ENCODE measurements at places on chromosomes 1 and 21. TPM values are rescaled to one million over a fixed set of nuclear protein-coding genes. Genes with fewer than 3 reads are reported as not detected.
A peak's percentile ranks its signal among the peaks of the same experiment; 100 is the strongest.

The C1orf115 gene
- 8.9 TPM for total RNA-seq

The LCE1B gene
- total RNA-seq = not detected

GRCh38 chr21:43333298-43334062 lies 93.5 kb downstream of the SIK1 start:
- H3K4me3 ChIP-seq = no peak overlapping the region
- H3K4me1 ChIP-seq = peaks cover 7% of the 10 kb centered on the region
- peak; percentile 58 for DNase-seq
- no peak overlapping the region for H3K27ac ChIP-seq
- H3K27me3 ChIP-seq = peaks cover 3% of the 10 kb centered on the region

The MLLT11 gene
- 4.9 TPM for total RNA-seq

DNA sequence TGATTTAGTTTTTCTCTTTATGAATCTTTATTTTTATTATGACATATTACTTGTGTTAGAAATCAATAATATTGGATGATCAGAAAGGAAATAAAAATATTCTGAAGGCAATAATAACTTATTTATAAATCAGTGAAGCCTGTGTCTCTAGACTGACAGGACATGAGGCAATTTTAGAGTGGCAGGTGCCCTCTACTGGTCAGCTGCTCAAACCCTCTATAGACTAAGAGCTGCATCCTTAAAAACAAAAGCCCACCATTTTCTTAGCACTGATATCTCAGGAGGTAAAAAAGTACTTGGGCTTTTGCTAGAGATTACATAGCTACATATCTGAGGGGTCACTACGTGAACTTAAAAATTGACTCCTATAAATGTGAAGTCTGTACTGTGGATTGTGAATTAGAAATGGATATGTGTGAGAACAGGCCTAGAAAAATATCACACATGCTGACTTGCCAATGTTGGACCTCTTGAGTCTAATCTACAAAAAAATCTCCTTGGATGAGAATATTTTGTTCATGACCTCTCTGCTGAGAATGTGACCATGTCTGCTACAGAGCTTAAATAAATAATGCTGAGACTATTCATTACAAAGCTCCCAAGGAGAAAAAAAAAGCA lies 597.9 kb upstream of the ADAMTS5 start:
- H3K4me1 ChIP-seq = peaks cover 9% of the 10 kb centered on the region
- peak; percentile 26 for DNase-seq
- H3K4me3 ChIP-seq = no peak overlapping the region
- no peaks in the 10 kb centered on the region for H3K27me3 ChIP-seq
- H3K27ac ChIP-seq = no peak overlapping the region

The PPCS gene
- total RNA-seq = 32.1 TPM

The PTPRC gene
- 7.0 TPM for total RNA-seq

The ARHGEF16 gene
- total RNA-seq = 0.47 TPM

- no peak for DNase-seq
- no peaks in the 10 kb centered on the region for H3K4me1 ChIP-seq
- no peak overlapping the region for H3K4me3 ChIP-seq
- H3K27me3 ChIP-seq = no peaks in the 10 kb centered on the region
Measured at GRCh38 chr21:18601146-18601545, 197.6 kb upstream of the TMPRSS15 start.

The MXRA8 gene
- total RNA-seq = 10.0 TPM

The SPATA1 gene
- 0.93 TPM for total RNA-seq

The OR2T11 gene
- not detected for total RNA-seq

GRCh38 chr1:84869720-84870119 lies 23.3 kb downstream of the LPAR3 start:
- no peak for DNase-seq
- H3K27me3 ChIP-seq = no peaks in the 10 kb centered on the region
- no peaks in the 10 kb centered on the region for H3K4me1 ChIP-seq
- no peak overlapping the region for H3K27ac ChIP-seq
- H3K4me3 ChIP-seq = no peak overlapping the region

- H3K4me1 ChIP-seq = no peaks in the 10 kb centered on the region
- H3K27me3 ChIP-seq = no peaks in the 10 kb centered on the region
- H3K4me3 ChIP-seq = no peak overlapping the region
- no peaks in the 10 kb centered on the region for H3K36me3 ChIP-seq
- H3K27ac ChIP-seq = no peak overlapping the region
Measured at GRCh38 chr1:210384625-210385024, 55.9 kb downstream of the HHAT start.

- no peak for DNase-seq
- no peaks in the 10 kb centered on the region for H3K36me3 ChIP-seq
- H3K27me3 ChIP-seq = no peaks in the 10 kb centered on the region
- peak overlapping the region; percentile 13 for H3K27ac ChIP-seq
- peak overlapping the region; percentile 58 for H3K4me3 ChIP-seq
Measured at GRCh38 chr1:79004916-79005315, 1.6 kb downstream of the ADGRL4 start.

DNA sequence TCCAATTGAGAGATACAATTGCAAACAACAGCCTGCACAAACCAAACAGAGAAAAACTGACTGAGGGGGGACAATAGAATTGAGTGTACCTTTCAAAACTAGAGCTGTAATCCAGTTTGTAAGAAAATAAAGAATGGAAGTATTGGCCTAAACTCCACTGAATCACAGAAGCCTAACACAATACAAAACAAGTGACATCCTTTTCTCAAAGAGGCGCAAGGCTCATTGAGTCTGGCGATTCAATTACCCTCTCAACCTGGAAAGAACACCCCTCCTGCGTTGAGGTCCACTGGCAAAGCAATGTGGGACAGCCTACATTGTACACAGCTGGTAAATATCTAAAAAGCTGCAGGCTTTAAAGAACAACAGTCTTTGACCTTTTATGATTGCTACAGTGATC lies 182.6 kb downstream of the DPYD start:
- H3K36me3 ChIP-seq = no peaks in the 10 kb centered on the region
- no peak for DNase-seq
- H3K27ac ChIP-seq = no peak overlapping the region
- no peak overlapping the region for H3K4me3 ChIP-seq

The OR2L3 gene
- not detected for total RNA-seq

GRCh38 chr21:14522736-14523135 lies 23.4 kb downstream of the SAMSN1 start:
- no peaks in the 10 kb centered on the region for H3K27me3 ChIP-seq
- DNase-seq = no peak
- peaks cover 2% of the 10 kb centered on the region for H3K4me1 ChIP-seq
- no peak overlapping the region for H3K4me3 ChIP-seq

DNA sequence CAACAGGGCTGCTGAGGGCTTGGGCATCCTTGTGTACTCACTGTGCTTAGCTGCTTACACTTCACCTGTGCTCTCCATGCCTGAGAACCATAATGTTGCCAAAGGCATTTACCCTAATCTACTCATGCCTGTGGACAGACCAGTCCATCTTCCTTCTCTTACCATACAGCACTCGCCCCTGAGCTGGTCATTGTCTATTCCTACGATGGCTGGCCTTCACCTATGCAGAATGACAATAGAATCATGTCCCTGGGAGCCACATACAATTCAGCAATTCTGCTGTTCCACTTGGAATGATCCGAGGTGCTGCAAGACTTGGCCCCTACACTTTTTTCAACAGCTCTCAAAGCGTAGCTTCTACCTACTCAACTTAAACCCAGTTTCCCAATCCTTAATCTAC lies 96.5 kb downstream of the PAPPA2 start:
- H3K4me1 ChIP-seq = no peaks in the 10 kb centered on the region
- no peak overlapping the region for H3K27ac ChIP-seq
- no peak for DNase-seq
- H3K4me3 ChIP-seq = no peak overlapping the region
- no peaks in the 10 kb centered on the region for H3K27me3 ChIP-seq

The KLHDC9 gene
- 4.2 TPM for total RNA-seq

DNA sequence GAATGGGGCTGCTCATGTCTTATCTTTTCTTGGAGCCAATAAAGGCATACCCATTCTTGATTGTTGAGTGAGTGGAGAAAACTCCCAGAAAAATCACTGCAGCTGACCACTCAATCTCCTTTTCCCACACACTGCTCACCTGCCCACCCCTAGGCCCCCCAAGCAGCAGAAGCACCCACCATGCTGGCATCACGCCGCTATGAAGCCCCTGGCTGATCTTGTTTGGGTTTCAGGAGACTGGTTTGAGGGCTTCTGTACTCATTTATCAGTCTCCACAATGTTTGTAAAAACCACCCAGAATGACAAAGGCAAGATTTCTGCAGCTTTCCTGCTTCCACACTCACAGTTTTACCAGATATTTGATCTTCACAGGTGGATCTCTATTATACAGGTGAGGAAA lies 33.5 kb upstream of the ATP2B4 start:
- no peak overlapping the region for H3K27ac ChIP-seq
- no peaks in the 10 kb centered on the region for H3K4me1 ChIP-seq
- no peaks in the 10 kb centered on the region for H3K36me3 ChIP-seq
- DNase-seq = no peak
- H3K27me3 ChIP-seq = no peaks in the 10 kb centered on the region

The CD1E gene
- not detected for total RNA-seq

The PAQR6 gene
- 1.2 TPM for total RNA-seq

DNA sequence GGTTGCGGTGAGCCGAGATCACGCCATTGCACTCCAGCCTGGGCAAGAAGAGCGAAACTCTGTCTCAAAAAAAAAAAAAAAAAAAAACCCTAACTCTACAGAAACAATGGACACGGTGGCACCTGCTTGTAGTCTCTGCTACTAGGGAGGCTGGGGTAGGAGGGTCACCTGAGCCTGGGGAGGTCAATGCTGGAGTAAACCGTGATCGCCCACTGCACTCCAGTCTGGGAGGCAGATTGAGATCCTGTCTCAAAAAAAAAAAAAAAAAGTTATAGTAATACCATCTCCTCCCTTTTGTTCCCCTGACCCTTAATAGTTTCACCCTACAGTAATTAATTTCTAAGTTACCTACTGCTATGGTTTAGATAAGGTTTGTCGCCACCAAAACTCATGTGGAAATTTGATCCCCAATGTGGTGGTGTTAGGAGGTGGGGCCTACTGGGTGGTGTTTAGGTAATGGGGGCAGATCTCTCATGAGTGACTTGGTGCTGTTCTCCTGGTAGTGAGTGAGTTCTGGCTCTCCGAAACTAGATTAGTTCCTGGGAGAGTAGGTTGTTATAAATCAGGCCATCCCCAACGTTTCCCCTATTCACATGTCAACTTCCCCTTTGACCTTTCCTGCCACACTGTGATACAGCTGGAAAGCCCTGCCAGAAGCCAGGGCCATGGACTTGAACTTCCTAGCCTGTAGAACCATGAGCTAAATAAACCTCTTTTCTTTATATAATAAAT lies 9.8 kb downstream of the FBXO42 start:
- DNase-seq = peak; percentile 11
- no peaks in the 10 kb centered on the region for H3K27me3 ChIP-seq
- no peak overlapping the region for H3K4me3 ChIP-seq
- peaks cover 28% of the 10 kb centered on the region for H3K4me1 ChIP-seq
- no peak overlapping the region for H3K27ac ChIP-seq

DNA sequence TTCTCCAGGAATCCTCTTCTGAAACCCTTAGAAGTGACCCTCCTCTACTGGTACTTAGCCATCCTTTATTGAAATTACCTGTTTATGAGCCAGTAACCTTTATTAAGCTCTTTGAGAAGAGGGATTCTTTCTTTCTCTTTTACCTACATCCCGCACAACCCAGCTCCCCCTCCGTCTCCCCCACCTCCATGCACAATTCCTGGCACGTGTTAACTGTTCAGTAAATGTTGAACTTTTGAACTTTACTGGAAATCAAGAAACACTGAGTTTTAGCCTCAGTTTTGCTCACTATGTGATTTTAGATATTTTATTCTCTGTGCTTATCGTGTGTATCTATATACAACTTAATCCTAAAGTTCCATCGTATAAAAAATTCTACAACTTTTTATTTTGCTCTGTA lies 1.8 kb downstream of the TMED5 start:
- peak overlapping the region; percentile 99 for H3K27ac ChIP-seq
- H3K27me3 ChIP-seq = no peaks in the 10 kb centered on the region
- peaks cover 18% of the 10 kb centered on the region for H3K36me3 ChIP-seq
- peak overlapping the region; percentile 85 for H3K4me3 ChIP-seq
- H3K4me1 ChIP-seq = peaks cover 25% of the 10 kb centered on the region

DNA sequence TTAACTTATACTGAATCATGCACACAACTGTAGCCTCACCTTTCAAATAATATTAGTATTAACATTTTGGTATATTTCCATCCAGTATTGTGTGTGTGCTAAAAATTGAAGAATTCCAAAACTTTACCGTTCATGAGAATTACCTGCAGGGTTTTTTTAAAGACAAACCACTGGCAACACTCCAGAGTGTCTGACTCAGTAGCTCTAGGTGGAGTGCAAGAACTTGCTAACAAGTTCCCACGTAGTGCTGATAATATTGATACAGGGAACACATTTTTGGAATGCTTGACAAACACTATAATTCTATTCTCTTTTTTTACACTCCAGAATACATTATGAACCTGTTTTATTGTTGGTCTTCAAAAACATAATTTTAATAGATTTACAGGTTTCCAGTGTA lies 27.7 kb upstream of the SLC5A9 start:
- no peak overlapping the region for H3K4me3 ChIP-seq
- no peaks in the 10 kb centered on the region for H3K36me3 ChIP-seq
- H3K27ac ChIP-seq = no peak overlapping the region
- no peaks in the 10 kb centered on the region for H3K4me1 ChIP-seq

- no peaks in the 10 kb centered on the region for H3K4me1 ChIP-seq
- H3K27ac ChIP-seq = no peak overlapping the region
Measured at GRCh38 chr1:63980740-63981407, 207.1 kb downstream of the ROR1 start.

DNA sequence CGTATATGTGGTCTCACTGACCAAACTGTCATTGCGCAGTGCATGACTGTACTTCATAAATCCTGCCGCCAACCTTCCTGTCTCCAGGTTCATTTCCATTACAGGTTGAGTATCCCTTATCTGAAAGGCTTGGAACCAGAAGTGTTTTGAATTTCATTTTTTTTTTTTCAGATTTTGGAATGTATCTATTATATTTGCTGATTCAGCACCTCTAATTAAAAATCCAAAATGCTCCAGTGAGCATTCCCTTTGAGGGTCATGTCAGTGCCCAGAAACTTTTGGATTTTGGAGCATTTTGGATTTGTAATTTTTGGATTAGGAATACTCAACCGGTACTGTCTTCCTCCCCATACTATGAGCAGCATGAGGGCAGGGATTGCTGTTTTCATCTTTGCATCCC lies 30.7 kb upstream of the RBBP5 start:
- H3K27me3 ChIP-seq = no peaks in the 10 kb centered on the region
- H3K4me3 ChIP-seq = no peak overlapping the region
- no peak for DNase-seq

DNA sequence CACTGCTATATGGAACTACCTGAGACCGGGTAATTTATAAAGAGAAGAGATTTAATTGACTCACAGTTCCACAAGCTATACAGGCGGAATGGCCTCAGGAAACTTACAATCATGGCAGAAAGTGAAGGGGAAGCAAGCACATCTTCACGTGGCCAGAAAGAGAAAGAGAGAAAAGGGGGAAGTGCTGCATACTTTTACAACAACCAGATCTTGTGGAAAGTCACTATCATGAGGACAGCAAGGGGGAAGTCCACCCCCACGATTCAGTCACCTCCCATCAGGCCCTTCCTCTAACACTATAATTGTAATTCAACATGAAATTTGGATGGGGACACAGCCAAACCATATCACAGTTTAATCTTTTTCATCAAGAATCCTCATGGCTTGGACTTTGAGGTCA lies 339.2 kb upstream of the AJAP1 start:
- H3K4me1 ChIP-seq = no peaks in the 10 kb centered on the region
- H3K4me3 ChIP-seq = no peak overlapping the region
- no peaks in the 10 kb centered on the region for H3K36me3 ChIP-seq
- no peak for DNase-seq
- H3K27me3 ChIP-seq = no peaks in the 10 kb centered on the region
- H3K27ac ChIP-seq = no peak overlapping the region

GRCh38 chr1:227328405-227329019 lies 10.2 kb upstream of the CDC42BPA start:
- no peaks in the 10 kb centered on the region for H3K4me1 ChIP-seq
- no peak overlapping the region for H3K4me3 ChIP-seq
- no peaks in the 10 kb centered on the region for H3K36me3 ChIP-seq
- H3K27me3 ChIP-seq = no peaks in the 10 kb centered on the region

The NUF2 gene
- total RNA-seq = 0.30 TPM

Data from psoas muscle (tissue), 8 donors.